ENCODE measurements at places on chromosomes 13 and 19. TPM values are rescaled to one million over a fixed set of nuclear protein-coding genes. Genes with fewer than 3 reads are reported as not detected.

The PLVAP gene
- 0.27 TPM for total RNA-seq

The SHISA7 gene
- total RNA-seq: 0.79 TPM

GRCh38 chr13:106468207-106468606, 67.3 kb downstream of the EFNB2 start:
- peaks cover 25% of the 10 kb centered on the region for H3K4me1 ChIP-seq
- peaks cover 6% of the 10 kb centered on the region for H3K27me3 ChIP-seq
- H3K27ac ChIP-seq: no peak overlapping the region
- DNase-seq: no peak

- H3K27me3 ChIP-seq: no peaks in the 10 kb centered on the region
- no peak overlapping the region for H3K4me3 ChIP-seq
- H3K4me1 ChIP-seq: peaks cover 13% of the 10 kb centered on the region
- DNase-seq: no peak
- no peaks in the 10 kb centered on the region for H3K36me3 ChIP-seq
- H3K27ac ChIP-seq: no peak overlapping the region
Measured at GRCh38 chr13:30333616-30334015, 26.3 kb upstream of the KATNAL1 start.

DNA sequence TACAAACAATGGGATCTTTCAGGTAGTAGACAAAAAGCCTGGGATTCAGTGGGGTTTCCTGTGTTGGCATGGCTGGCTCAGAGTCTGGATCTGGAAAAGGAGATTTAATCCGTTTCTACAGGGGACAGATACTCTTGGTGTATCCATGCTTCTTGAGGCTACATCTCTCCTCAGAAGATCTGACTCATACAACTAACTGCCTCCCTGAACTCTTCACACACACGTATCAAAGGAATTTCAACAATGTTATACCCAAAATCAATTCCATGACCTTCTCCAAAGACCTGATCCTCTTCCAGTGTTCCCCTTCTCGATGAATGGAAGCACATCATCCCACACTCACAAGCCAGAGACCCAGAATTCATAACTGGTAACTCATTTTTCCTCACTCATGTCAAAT, 435.3 kb upstream of the NBEA start:
- no peak overlapping the region for H3K27ac ChIP-seq
- no peaks in the 10 kb centered on the region for H3K27me3 ChIP-seq
- H3K4me1 ChIP-seq: no peaks in the 10 kb centered on the region
- H3K36me3 ChIP-seq: no peaks in the 10 kb centered on the region
- H3K4me3 ChIP-seq: no peak overlapping the region

- peak; percentile 41 for DNase-seq
- H3K4me1 ChIP-seq: peaks cover 31% of the 10 kb centered on the region
- 0 out of 2 replicates have a peak overlapping the region, but pooled peaks have one; percentile 50 for H3K27ac ChIP-seq
- peaks cover 35% of the 10 kb centered on the region for H3K27me3 ChIP-seq
- H3K4me3 ChIP-seq: peak overlapping the region; percentile 88
Measured at GRCh38 chr13:110307767-110308655, 927 bp downstream of the COL4A2 start.
